ENCODE measurements at places on chromosomes 7 and 10.

GRCh38 chr10:124264271-124264670, 154.5 kb downstream of the OAT start:
- no peak for DNase-seq

- peak; percentile 45 for DNase-seq
Observed at GRCh38 chr7:31488562-31489203, 25.2 kb upstream of the ITPRID1 start.

DNA sequence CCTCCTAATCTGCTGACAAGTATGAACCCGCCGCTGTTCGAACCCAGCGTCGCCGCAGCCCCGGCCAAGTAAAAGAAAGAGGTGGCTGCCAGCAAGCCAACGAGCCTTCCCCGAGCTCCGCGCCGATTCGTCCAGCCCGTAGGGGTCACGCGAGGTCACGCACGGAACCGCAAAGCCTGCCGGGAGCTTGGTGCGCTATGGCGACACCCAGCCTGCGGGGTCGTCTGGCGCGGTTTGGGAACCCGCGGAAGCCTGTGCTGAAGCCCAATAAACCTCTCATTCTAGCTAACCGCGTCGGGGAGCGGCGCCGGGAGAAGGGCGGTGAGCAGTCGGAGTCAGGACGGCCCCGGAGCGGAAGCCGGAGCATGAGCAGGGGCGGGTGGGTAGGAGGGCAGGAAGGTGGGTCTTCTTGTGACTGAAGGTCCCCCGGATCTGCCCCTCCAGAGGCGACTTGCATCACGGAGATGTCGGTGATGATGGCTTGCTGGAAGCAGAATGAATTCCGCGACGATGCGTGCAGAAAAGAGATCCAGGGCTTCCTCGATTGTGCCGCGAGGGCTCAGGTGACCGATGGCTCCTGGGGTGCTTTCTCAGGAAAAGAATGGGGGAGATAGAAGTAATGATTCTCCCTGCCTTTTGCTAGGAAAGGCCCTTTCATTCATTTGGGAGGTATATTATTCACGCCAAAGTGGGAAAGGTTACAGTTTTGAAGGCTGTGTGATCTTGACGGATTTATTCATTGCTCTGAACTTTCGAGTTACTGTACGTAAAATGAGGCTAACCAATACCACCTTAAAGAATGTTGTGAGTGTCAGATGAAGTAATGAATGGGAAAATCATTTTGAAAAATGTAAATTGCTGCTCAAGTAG, at the start of gene CHCHD1:
CHCHD1 (plus strand) TSS at position 170 of the 870 bp plus-strand sequence; CDS start at position 198, 28 bp downstream.
- peak; percentile 95 for DNase-seq

GRCh38 chr7:86745013-86745745, 101.5 kb downstream of the GRM3 start:
- no peak for DNase-seq

GRCh38 chr10:122310311-122311050, 39.4 kb downstream of the BTBD16 start:
- DNase-seq, result no peak

- DNase-seq, result no peak
Observed at GRCh38 chr7:77765481-77765880, 32.8 kb downstream of the TMEM60 start.

DNA sequence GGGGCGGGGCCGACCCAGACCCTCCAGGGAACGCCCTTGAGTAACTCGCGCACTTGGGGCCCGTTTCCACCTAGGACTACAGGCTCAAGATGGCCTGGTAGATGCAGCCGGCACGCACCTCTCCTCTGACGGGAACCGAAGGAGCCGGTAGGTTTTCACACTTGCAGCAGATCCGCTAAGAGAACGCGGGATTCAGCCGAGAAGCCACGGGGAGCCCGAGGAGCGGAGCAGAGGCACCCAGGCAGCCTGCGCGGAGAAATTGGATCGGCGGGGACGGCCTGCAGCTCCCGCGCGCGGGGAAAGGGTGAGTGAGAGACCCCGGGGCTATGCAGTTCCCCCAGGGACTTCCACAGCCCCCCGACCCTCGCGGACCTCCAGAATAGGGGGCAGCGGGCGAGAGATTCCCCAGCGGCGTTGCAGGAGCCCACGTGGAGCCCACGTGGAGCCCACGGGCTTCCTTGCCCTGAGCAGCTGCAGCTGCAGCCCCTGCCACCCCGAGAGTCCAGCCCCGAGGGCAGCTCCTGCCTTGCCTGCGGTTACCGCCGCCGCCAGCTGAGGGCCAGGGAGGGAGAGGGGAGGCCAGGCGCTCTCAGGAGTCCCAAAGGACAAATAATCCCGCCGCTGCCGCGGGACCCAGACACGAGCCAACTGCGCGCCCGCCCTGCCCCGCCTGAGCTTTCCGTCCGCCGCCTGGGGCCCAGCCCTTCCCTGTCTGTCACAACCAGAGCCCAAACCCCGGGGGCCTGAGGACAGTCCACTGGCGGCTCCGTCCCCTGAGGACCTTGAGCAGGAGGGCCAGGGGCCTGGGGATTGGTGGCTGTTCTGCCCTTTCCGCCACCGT, 13.1 kb downstream of the IFT22 start:
- peak; percentile 26 for DNase-seq

DNA sequence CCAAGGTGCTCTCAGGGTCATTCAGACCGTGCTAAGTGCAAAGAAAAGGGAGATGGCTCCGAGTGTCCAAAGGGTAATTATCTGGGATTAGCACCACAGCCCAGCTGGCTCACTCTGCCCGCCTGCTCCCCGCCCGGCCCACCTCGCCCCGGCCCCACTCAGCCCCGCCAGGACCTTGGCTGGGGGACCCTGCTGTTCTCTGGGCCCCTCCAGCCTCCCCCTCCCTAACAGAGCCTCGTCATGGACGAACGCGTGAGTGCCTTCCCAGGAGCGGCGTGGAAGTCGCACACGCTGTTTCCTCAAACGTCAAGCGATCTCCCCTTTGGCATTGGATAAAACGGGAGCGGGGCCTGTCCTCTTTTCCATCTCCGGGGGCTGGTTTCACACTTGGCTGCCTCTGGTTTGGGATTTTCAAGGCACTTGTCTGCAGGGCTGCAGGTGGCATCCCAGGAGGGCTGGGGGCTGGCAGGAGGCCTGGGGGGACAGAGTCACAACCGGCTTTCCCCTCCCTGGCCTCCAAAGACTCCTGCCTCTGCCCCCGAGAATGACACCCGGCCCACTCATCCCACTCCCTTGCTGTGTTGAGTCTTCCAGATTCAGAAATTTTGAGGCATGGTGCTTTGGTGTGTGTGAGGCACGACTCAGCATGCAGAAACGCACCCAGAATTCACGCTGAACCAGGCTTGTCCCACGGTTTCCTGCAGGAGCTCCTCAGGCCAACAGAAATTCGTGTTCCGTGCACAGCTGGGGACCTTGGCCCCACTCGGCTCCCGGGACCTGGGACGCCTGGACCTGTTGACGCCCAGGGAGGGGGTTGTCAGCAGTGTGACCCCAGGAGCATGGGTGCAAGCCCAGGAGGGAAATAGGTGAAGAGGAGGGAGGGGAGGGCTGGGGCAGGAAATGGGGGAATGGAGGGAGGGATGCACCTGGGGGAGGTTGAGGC, 110.0 kb downstream of the PDGFA start:
- DNase-seq, result no peak

DNA sequence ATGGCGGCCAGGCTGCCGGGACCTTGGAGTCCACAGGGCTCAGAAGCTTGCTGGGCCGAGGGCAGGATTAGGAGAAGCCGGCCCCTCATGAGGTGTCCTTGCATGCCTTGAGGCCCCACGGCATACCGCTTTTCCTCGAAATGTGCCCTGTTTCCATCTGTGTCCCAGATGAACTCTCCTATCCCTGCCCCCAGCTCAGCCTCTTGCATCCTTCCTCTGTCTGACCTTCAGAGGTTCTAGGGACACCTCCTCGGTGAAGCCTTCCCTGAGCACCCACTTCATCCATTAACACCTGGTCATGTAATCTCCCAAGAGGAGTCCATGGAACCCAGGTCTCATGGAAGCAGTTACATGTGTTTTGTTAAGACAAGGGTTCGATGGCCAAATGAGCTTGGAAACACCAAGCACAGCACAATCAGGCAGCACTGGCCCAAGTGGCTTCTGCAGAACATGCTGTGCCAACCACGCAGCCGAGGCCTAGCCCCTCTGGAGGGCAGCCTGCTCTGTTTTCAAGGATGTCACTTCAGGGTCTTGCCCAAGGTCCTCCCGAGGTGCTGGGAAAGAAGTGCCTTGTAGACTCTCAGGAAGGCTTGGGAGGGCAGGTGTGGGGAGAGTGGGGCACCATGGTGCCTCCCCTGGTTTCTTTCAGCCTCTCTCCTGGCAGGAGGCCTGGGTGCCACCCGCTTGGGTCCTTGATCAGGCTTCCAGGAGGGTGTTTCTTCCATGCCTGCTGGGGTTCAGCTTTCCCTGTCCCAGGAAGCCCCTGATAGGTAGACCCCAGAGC, 124.3 kb downstream of the NEURL1 start:
- no peak for DNase-seq

DNA sequence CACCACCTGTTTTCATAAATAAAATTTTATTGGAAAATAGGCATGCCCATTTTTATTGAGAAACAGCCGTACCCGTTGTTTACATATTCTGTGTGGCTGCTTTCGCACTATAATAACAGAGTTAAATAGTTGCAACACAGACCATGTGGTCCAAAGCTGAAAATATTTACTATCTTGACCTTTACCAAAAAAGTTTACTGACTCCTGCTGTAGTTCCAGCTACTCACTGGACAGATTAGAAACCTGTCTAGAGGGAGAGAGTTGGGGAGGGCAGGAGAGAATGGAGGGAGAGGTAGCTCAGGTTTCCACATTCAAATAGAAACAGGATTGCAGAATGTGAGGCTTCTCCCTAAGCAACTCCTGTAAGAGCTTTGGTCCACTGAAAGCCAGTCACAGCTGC, 55.1 kb upstream of the GLCCI1 start:
- DNase-seq, result no peak

- peak; percentile 33 for DNase-seq
Observed at GRCh38 chr7:152336754-152337368, 98.9 kb downstream of the KMT2C start.

DNA sequence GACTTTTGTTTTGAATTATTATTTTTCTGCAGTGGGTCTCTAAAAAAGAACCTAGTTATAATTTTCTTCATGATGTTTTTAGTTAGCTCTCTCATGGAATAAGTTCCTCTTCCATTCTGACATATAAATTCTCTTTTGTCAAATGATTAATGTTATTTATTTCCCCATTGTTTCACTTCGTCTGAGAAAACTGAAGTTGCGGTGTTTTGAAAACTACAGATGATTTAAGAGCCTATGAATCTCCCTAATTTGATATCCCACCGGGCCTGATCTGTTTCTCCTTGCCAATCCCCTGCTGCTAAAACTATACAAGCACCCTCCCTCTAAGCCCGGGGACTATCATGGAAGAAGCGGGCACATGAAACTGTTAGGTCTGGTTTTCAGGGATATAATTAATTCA, 41.4 kb downstream of the HTR7 start:
- no peak for DNase-seq

GRCh38 chr10:111128331-111129180, 51.7 kb downstream of the ADRA2A start:
- DNase-seq, result no peak

DNA sequence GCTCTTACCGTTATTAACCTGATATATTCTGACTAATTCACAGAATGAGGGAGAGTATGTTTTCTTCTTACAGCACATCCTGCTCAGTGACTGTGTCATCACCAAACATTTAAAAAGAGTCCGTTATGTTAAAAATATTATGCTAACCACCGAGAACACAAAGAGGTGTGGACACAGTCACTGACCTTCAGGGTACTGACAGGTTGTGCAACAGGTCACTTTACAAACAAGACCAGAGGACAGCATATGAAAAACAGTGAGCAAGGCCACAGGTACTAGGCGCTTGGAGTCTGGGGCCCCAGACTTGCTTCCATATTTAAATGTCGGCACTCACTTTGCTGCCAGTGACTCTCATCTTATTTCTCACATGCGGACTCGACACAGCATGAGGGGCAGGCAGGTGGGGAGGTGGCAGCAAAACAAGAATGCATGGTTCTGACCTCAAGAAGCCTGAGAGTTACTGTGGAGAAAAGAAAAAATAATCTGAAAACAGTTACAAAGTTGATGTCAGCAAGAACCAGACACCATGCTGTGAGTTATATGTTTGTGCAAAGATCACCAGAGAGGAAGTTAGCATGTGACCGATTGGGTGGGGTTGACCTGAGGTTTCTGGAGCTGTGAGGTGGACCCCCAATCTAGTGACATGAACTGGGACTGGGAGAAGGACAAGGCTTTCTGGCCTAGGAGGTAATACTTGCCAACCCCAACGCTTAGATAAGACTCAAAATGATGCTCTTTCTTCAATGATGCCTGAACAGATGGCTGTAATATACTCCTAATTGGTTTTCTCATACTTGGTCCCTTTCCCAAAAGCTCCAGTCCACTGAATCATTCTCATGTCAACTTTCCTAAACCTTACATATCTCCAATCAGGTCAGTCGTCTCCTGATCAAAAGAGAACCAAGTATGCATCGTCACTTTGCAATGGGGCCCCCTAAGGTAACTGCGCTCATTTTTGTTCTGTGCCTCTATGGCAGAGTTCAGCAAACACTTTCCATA, 102.4 kb downstream of the HIPK2 start:
- DNase-seq, result no peak

DNA sequence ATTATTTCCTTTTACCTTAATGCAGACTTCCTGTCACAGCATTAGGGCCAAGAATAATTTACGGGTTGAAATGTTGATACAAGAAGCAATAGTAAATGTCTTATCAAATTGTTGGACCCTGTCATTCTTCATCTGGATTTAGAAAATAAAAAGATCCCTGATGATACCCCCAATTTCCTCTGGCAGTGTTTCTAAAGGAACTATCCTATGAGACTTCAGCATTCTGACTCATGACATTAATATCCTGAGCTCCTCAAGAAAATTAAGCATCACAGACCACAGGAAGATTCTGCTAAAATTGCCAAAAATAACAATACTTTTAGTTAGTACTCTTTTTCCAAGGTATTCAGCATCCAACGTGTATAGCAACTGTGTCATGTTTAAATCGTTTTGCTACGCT, 490.5 kb upstream of the ANKRD30A start:
- no peak for DNase-seq

- DNase-seq, result no peak
Observed at GRCh38 chr7:47622946-47623640, 41.2 kb upstream of the TNS3 start.

DNA sequence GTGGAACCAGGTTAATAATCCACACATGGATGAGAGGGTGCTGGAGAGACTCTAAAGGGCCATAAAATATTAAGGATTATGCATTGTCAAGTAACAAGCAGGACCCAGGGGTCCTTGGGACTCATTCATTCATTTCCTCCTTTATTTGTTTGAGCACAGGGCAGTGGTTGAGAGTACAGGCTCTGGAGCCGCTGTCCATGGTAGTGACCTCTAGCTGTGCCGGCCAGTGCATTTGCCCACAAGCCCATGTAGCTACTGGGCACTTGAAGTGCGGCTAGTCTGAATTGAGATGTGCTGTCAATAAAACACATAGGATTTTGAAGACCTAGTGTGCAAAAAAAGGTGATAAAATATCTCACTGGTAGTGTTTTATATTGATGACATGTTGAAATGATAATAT, 137.6 kb downstream of the C10orf105 start:
- no peak for DNase-seq

GRCh38 chr7:96246919-96247318, 75.0 kb downstream of the SLC25A13 start:
- no peak for DNase-seq

DNA sequence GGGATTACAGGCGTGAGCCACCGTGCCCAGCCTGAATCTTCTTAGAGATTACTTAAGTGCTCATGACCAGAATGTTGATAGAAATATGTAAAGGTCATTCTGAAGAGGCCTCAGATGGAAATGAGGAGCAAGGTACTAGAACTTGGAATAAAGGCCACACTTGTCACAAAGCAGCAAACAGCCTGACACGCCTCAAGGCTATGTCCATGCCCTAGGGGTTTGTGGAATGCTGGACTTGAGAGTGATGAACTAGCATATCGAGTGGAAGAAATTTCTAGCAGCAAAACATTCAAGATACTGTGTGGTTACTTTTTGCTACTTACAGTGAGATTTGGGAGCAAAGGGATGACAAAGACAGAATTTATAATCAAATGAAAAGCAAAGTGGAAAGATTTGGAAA, 39.0 kb downstream of the ZNF438 start:
- DNase-seq, result no peak
